ENCODE measurements at places on chromosomes 1 and 21. TPM values are rescaled to one million over a fixed set of nuclear protein-coding genes. Genes with fewer than 3 reads are reported as not detected.

Gene ZNF683
- 0.46 TPM for polyA plus RNA-seq

Gene CYP4A22
- polyA plus RNA-seq = not detected

Gene FCRL6
- 0.81 TPM for polyA plus RNA-seq

Gene AK2
- 57.3 TPM for polyA plus RNA-seq

Gene FCGR1A
- not detected for polyA plus RNA-seq

Gene FAM3B
- polyA plus RNA-seq = 0.09 TPM

Gene ADCY10
- polyA plus RNA-seq = not detected

Gene OR10J1
- not detected for polyA plus RNA-seq

Gene CR1L
- 0.07 TPM for polyA plus RNA-seq

Gene C1orf87
- polyA plus RNA-seq = not detected

Gene AMY1B
- 0.16 TPM for polyA plus RNA-seq

Gene ACOT11
- polyA plus RNA-seq = 0.03 TPM

Gene CFHR2
- polyA plus RNA-seq = not detected

Gene PEX11B
- 20.8 TPM for polyA plus RNA-seq

Gene KIF14
- polyA plus RNA-seq = 0.01 TPM

Gene STPG1
- polyA plus RNA-seq = 3.6 TPM

Gene OPRD1
- polyA plus RNA-seq = not detected

Gene ADGRL2
- not detected for polyA plus RNA-seq

Gene ZFP69
- 2.2 TPM for polyA plus RNA-seq

Gene RXFP4
- polyA plus RNA-seq = not detected

Gene LIN9
- 1.7 TPM for polyA plus RNA-seq

Gene LPAR3
- polyA plus RNA-seq = not detected

Gene E2F2
- 1.6 TPM for polyA plus RNA-seq

Gene DENND4B
- polyA plus RNA-seq = 389 TPM

All from B cell (primary cell).